IMR-90 (cell line): ENCODE measurements at places on chromosomes 13 and 19. TPM values are rescaled to one million over a fixed set of nuclear protein-coding genes. Genes with fewer than 3 reads are reported as not detected.

CAB39L gene
- polyA plus RNA-seq, result 6.6 and 8.5 TPM in 2 replicates

MIR17HG gene
- 0.75 and 0.77 TPM in 2 replicates for polyA plus RNA-seq

DNA sequence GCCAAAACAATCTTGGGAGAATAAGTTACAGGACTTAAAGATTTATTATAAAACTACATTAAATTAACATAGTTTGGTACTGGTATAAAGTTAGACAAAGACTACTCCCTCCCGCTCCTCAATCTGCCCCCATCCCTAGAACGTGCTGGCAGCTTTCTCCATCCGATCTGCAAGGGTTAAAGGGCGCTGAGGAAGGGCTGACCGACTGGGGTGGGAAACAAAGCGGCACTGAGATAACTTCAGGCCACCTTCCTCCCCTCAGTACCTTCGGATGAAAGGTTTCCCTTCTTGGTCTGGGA lies 790 bp upstream of the SUGT1 start:
- peak overlapping the region; percentile 96 for H3K27ac ChIP-seq
- H3K36me3 ChIP-seq, result peaks cover 8% of the 10 kb centered on the region
- H3K4me3 ChIP-seq, result peak overlapping the region; percentile 93
- H3K27me3 ChIP-seq, result no peaks in the 10 kb centered on the region
- H3K4me1 ChIP-seq, result peaks cover 2% of the 10 kb centered on the region; the same call in 1 of the 2 replicates
- no peak for DNase-seq

LIM2 gene
- not detected in 2 replicates for polyA plus RNA-seq

ZNF844 gene
- polyA plus RNA-seq, result 1.2 and 1.6 TPM in 2 replicates

ZIC5 gene
- not detected in 2 replicates for polyA plus RNA-seq
